ENCODE measurements at places on chromosomes 5 and 9.

DNA sequence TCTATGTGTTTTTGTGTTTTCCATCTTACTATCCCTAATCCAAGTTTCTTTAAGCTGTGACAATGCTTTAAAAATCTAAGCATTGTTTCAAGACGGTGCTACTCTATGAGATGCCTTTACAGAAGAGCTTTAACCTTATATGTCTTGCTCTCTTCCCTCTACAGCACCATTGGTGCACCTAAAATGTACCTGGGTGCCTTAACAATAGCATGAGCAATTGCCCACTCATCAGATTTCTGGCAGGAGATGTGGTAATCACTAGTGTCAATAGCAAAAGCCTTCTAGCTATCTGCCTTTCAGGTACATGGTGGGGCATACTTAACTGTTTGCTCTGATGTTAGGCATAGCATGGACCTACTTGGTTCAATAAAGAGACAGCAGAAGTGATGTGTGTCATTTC lies 222.3 kb upstream of the KIF2A start:
- no peak for DNase-seq

- no peak for DNase-seq
These were observed 37.0 kb downstream of the NR6A1 start for GRCh38 chr9:124733964-124734740.

GRCh38 chr5:9157020-9157419 lies 388.9 kb downstream of the SEMA5A start:
- no peak for DNase-seq

- no peak for DNase-seq
These were observed 335.6 kb upstream of the CLINT1 start for GRCh38 chr5:158194561-158194976.
